NCI-H1436 treated with DMSO at 0.1 percent for 48 hours (cell line): ENCODE measurements at places on chromosomes 5 and 9.
A peak's percentile ranks its signal among the peaks of the same experiment; 100 is the strongest.

GRCh38 chr5:159987031-159987674 is 21.8 kb upstream of the TTC1 start:
- peak; percentile 35 for DNase-seq

- DNase-seq: no peak
Measured at GRCh38 chr9:137277329-137278041, at the start of gene TOR4A. Gene TOR4A (plus strand): TSS chr9:137277726. CDS start chr9:137278690, 964 bp downstream.

- DNase-seq: no peak
Measured at GRCh38 chr9:120442308-120442995, 137.5 kb downstream of the CDK5RAP2 start.

- no peak for DNase-seq
Measured at GRCh38 chr5:132779961-132780360, 2.9 kb upstream of the SEPTIN8 start.

- no peak for DNase-seq
Measured at GRCh38 chr9:133360400-133361393, 4.3 kb downstream of the SURF2 start.

- DNase-seq: no peak
Measured at GRCh38 chr5:2147504-2148311, 265.0 kb upstream of the IRX4 start.

GRCh38 chr5:127083711-127084110 is 10.4 kb upstream of the C5orf63 start:
- no peak for DNase-seq
